ENCODE measurements at places on chromosomes 11 and 22.

GRCh38 chr11:548700-549603 lies 11.6 kb downstream of the LMNTD2 start:
- no peak for DNase-seq

- DNase-seq: no peak
Measured at GRCh38 chr11:14118072-14118471, 155.5 kb downstream of the SPON1 start.

- no peak for DNase-seq
Measured at GRCh38 chr11:19574916-19575315, 137.7 kb upstream of the NAV2 start.

DNA sequence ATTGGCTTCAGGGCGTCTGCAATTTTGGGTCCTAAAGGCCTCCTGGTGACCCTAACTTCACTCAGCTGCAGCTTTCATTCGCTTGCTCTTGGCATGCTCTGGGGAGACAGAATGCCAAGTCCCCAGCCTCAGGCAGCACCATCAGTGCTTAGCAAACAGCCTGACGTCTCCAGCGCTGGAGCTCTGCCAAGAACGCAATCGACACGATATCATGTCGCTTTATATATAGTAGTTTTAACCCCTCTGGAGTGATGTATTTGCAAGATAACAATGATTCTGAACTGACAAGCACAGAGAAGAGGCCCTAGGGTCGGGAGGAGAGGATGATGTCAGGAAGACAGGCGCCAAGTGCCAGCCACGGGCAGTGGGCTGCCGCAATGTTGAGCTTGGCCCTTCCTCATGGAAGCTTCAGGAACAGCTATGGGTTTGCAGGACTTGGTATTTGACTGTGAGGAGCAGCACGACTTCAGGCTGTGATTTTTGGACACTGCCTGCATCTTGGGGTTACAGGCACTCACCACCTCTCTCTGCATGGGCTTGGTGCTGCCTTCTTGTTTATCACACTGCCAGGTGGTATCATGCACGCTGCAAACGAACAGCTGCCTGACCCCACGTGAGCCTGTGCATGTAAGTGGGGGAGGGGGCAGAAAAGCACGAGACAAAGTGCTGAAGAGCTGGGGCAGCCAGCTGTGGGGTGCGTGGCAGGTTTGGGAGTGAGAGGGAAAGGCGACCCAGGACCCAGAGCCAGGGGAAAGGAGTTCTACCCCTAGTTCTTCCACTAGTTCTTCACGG lies 26.1 kb downstream of the B3GAT1 start:
- peak; percentile 59 for DNase-seq

DNA sequence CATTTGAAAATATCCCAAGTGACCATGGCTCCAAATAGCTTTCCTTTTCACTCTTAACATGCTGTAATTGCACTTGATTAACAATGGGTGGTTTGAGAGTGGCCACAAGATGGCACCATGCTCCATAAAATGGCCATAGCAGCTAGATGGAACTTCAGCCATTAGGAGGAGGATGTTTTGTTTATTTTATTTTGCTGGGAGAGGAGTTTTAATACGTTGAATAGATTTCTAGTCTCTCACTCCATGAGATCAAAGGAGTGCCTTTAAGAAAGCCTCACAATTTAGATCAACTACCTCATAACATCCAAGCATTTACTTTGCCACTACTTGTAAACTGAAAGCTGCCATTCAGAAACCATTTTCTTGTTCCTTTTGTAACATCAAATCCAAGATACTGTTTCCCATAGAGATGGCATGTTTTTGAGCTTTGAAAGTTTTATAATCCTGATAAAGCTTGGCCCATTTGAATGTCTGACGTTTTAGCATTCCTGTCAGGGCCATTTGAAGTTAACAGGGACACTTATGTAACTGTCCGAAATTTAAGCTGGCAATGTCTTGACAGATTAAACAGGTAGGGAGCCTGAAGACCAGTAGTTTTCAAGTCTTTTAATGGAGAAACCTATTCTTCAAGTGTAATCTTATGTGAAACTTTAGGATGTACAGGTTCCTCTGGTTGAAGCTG lies 4.7 kb downstream of the FEN1 start:
- DNase-seq: peak; percentile 89

GRCh38 chr11:45305874-45306623 lies 19.9 kb upstream of the SYT13 start:
- DNase-seq: no peak

GRCh38 chr11:31870609-31871309 lies 59.6 kb upstream of the PAX6 start:
- DNase-seq: peak; percentile 26

- DNase-seq: no peak
Measured at GRCh38 chr11:117828611-117829368, 4.2 kb upstream of the FXYD2 start.

GRCh38 chr11:31967404-31968130 lies 123.3 kb upstream of the RCN1 start:
- DNase-seq: no peak

- DNase-seq: no peak
Measured at GRCh38 chr11:9732453-9732852, 68.6 kb downstream of the SWAP70 start.
